ENCODE measurements at places on chromosomes 2 and 18.

- DNase-seq = no peak
These were observed 206.1 kb downstream of the SMAD2 start for GRCh38 chr18:47724186-47724975.

DNA sequence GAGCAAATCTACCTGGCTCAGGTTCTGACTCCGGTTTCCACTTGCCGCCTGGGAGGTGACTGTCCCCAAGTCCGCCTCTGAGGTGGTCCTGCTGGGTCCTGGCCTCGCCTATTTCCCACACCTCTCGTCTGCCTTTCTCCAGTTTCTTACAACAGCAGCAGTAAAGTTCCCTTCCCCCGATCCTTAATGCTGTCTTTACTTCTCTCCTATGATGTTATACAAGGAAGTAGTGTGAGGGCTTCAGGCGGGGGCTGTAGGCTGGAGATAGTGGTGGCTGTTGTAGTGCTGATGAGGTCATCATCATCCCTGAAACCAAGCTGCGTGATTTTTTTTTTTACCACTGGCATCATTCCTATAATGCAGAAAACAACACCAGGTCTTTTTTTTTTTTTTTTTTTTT is 18.9 kb downstream of the TGIF1 start:
- DNase-seq = no peak

DNA sequence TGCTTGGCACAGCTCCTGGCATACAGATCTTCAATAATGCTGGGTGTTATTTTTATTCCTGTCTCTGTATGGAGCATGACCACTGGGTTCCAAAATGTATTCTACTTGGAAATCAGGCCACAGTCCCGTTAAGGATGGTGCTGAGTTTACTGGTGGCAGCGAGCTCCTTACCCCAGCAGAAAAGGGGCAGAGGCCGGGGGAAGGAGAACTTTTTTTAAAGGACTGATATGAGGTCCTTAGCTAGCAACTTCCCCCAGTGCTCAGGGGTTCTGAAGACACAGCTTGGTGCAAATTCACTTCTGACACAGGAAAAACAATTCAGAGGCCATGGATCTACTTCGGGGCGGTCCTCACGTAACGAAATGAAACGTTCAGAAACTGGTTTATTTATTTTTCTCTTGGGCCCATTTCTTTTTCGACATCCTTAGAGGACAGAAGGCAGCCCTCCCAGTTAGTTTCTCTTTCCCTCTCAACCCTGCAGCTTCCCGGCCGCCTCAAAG is 872 bp downstream of the RDH14 start:
- DNase-seq = peak; percentile 22

DNA sequence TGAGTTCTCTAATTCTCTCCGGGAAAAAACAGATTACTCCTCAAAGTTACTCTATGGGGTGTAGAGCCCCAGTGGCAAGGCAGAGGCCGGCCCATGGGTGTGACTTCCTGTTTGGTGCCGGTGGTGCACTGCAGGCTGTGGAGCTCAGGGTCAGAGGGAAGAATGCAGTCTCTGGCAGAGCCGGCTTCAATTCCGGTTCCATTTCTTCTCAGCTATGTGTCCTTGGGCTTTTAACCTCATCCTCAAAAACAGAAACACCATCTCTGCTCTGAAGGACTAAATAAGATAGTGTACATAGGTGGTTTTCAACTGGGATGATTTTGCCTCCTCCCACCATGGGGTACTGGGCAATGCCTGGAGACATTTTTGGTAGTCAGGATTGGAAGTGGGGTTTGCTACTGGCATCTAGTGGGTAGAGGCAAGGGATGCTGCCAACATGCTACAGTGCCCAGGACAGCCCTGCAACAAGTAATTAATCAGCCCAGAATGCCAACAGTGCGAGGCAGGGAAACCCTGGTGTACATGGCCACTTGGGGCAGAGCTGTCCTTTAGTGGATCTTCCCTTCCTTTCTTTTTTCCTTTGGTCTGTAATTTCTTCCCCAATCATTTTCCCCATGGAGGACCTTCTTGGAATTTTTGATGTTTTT is 81.2 kb downstream of the INSIG2 start:
- DNase-seq = no peak

DNA sequence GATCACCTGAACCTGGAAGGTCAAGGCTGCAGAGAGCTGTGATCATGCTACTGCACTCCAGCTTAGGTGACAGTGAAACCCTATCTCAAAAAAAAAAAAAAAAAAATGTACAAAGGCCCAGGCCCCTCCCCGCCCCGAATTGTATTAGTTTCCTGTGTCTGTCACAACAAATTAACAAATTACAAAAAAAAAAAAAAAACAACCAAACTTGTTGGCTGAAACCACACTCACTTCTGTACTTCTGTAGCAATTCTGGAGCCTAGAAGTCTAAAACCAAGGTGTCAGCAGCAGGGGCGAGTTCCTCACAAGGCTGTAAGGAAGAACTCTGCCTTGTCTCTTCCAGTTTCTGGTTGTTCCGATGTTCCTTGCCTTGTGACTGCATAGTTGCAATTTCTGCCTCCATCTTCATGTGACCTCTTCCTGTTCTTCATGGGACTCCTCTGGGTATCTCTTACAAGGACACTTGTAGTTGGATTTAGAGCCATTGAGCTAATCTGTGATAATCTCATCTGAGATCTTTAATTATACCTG is 100.8 kb upstream of the ZSWIM2 start:
- DNase-seq = no peak

DNA sequence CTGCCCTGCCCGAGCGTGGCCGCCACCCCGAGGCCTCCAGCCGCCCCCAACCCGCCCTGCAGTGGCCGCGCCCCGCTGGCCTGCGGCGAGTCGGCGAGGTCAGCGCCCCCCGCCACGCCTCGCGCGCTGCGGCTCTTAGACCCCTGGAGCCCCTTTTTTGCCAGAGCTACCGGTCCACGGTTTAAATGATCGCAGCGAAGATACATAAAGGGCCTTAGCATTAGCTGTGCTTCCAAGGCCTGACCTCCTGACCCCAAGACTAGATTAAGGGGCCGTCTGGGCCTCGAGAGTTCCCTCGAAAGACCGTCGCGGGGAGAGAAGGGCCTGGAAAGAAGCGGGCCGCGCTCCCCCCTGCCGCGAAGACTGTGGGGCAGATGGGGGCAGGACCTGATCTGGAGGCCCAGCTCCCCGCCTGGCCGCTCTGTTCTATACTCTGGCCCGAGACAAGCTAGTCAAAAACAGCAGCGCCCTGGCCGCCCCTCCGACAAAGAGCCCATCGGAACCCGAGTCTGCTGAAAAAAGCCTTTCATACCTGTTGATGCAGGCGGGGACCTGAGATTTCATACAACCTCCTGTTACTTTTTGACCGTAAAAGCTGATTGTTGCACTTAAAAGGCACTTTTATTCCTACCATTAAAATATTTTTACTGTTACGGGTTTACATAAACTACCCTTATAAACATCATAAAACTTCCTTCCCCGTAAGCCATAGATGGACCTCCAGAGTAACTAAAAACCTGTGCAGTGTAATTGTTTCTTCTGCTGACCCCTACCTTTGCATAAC is 68.7 kb upstream of the PSMD14 start:
- DNase-seq = no peak

DNA sequence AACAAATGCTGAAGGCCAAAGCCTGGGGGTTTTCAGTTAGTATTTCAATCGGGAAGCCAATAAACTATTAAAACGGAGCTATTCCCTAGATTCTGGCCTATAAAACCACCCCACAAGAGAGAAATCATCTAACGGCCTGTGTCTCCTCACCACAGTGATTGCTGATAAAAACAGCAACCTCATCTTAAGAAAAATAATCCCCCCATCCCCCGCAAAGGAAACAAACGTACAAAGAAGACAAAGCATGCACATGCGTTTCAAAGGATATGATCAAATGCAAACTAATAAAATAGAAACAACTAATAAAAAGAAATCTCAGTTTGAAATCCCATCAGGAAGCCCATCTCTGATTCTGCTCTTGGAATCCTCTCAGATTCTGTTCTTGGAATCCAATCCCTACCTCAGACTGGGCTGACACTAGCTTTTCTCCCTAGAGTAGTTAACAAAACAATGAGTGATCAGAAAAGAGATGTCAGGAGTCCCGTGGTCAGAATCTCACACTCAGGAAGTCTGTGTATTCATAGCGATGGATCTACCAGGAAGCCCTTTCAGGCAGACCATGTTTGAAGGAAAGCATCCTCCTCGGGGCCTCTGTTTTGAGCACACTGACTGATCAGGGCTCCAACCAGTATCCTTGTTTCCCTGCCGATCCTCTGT is 150.7 kb downstream of the THADA start:
- no peak for DNase-seq

DNA sequence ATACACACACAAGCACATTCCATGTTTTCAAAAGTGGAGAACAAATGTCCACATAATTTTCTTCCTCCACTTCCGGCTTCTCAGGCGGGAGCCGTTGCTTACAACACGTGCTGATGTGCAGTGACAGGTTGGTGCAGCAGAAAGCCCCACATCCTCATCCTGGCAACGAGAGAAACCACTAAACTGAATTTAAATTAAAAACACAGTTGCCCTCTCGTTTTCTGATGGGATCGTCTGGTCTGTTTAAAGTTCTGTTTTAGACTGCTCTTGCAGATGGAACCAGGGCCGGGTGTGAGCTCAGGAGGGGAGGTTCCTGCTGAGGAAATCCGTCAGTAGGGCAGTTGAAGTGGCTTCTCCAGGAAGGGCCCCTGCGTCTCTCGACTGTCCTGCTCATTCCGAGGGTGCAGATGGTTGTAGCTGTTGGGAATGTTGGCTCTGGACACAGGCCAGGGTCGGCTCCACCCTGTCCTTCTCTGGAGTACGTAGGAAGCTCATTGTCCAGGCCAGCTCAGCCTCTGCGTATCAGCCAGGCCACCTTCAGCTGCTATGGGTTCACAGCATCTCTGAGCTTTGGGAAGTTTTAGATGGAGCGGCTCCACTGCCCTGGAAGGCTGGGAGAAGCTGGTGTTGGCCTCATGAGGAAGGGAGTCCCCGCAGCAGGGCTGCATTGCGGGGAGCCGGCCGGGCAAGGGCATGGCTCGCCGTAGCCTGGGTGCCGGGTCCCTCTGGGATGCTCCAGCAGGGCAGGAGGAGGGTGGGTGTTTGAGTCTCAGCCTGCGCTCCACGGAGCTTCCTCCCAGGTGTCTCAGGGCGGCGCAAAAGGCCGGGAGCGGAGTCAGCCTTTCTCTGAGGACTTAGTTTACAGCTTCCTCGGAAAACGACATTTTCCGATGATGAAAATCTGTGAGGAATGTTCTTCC is 58.3 kb downstream of the NFATC1 start:
- DNase-seq = no peak

DNA sequence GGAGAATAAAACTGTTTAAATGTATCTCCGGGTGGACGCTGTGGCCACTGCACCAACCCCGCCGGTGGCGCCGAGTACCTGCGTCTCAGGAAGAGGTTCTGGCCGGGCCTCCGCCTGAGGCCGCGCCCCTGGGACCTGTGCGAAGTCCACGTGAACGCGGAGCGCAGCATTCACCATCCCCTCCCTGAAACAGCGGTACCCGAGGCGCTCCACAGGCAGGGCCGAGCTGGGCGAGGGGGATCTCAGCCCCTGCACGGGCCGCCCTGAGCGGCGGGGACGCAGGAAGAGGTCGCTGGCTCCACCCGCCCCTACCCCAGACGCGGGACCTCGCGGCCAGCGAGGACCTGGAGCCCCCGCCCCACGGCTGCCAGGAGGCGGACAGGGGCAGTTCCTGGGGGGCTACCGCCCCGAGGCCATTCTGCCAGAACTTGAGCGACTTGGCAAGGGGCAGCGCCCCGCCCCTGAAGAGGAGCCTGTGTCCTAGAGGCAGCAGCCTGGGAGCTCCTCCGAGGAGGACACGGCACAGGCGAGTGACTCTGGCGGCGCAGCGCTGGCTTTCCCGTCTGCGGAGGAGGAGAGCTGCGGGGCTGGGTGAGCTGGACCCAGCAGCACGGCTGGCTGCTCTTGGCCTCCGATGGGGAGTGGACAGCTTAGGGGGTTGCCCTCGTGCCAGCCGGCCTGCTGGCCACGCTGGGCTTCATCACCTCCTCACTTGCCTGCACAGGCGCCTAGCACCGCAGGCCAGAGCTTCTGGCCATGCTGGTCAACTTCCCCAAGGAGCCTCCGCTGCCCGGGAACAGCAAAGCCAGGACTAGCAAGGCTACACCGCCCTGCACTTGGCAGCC is 9.7 kb upstream of the TEKT4 start:
- no peak for DNase-seq
